Lower lobe of right lung (tissue), 2 donors: ENCODE measurements at places on chromosomes 1 and 21. TPM values are rescaled to one million over a fixed set of nuclear protein-coding genes. Genes with fewer than 3 reads are reported as not detected.

GRCh38 chr1:155979597-155980343 is 1.4 kb upstream of the ARHGEF2 start:
- H3K27me3 ChIP-seq: no peaks in the 10 kb centered on the region
- H3K4me1 ChIP-seq: peaks cover 74% of the 10 kb centered on the region
- H3K4me3 ChIP-seq: peak overlapping the region; percentile 94

GRCh38 chr1:168636642-168637111 is 60.3 kb downstream of the XCL1 start:
- no peaks in the 10 kb centered on the region for H3K27me3 ChIP-seq
- H3K4me1 ChIP-seq: peaks cover 19% of the 10 kb centered on the region
- no peak overlapping the region for H3K4me3 ChIP-seq
- no peaks in the 10 kb centered on the region for H3K36me3 ChIP-seq
- DNase-seq: no peak
- peak overlapping the region; percentile 34 for H3K27ac ChIP-seq

- no peak overlapping the region for H3K4me3 ChIP-seq
- H3K27ac ChIP-seq: no peak overlapping the region
- peaks cover 79% of the 10 kb centered on the region for H3K36me3 ChIP-seq
- H3K4me1 ChIP-seq: no peaks in the 10 kb centered on the region
Measured at GRCh38 chr1:88935522-88936222, 44.3 kb upstream of the GTF2B start.

GRCh38 chr1:55724551-55725325 is 509.6 kb upstream of the USP24 start:
- peaks cover 2% of the 10 kb centered on the region for H3K4me1 ChIP-seq
- H3K4me3 ChIP-seq: no peak overlapping the region
- no peak overlapping the region for H3K27ac ChIP-seq
- no peak for DNase-seq
- no peaks in the 10 kb centered on the region for H3K27me3 ChIP-seq

PIK3R3 gene
- 39.2 TPM for total RNA-seq

MROH9 gene
- total RNA-seq: 1.2 TPM

YRDC gene
- total RNA-seq: 11.2 TPM
